Bone marrow (tissue), 2 donors: ENCODE measurements at places on chromosomes 2 and 18.

- no peak for DNase-seq
Observed at GRCh38 chr2:233684640-233685039, 2.9 kb downstream of the UGT1A7 start.

DNA sequence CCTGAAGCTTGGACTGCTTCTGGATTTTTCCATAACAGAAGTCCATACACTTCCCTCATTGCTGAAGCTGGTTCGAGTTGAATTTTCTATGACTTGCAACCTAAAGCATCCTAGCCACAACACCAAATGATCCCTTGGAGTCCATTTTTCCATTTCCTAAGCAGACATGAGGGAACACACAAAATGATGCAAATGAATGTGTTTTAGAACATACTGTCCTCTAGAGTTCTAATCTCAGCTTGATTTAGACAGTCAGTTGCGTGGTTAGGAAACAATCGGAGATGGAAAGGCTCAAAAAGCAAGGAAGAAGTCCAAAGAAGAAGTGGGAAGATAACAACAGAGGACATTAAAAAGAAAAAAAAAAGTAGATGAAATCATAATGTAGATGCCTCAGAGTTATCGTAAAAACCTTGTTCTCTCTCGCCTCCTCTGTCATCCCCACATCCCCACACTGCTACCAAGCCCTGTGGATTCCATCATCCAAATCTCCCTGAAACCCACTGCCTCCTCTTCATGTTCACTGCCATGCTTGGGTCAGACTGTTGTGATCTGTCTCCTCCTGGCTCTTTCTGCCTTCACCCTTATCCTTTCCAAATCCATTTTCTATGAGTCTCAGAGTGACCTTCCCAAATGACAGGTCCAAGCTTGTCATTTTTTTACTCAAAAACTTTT, 58.4 kb downstream of the TMEM247 start:
- DNase-seq, result no peak

- no peak for DNase-seq
Observed at GRCh38 chr2:179809606-179810005, 51.8 kb downstream of the ZNF385B start.

- DNase-seq, result peak; percentile 38
Observed at GRCh38 chr18:58541789-58542425, 87.0 kb downstream of the ALPK2 start.

- no peak for DNase-seq
Observed at GRCh38 chr2:6648596-6649247, 217.0 kb downstream of the CMPK2 start.

GRCh38 chr2:100051253-100051652, 91.1 kb downstream of the AFF3 start:
- DNase-seq, result no peak
